Sigmoid colon (tissue), 7 donors: ENCODE measurements at places on chromosomes 2 and 18. TPM values are rescaled to one million over a fixed set of nuclear protein-coding genes. Genes with fewer than 3 reads are reported as not detected.

GRCh38 chr18:68874361-68874760 is 76.5 kb downstream of the CCDC102B start:
- H3K4me1 ChIP-seq = no peaks in the 10 kb centered on the region
- H3K4me3 ChIP-seq = no peak overlapping the region
- DNase-seq = no peak
- H3K27ac ChIP-seq = no peak overlapping the region

DNA sequence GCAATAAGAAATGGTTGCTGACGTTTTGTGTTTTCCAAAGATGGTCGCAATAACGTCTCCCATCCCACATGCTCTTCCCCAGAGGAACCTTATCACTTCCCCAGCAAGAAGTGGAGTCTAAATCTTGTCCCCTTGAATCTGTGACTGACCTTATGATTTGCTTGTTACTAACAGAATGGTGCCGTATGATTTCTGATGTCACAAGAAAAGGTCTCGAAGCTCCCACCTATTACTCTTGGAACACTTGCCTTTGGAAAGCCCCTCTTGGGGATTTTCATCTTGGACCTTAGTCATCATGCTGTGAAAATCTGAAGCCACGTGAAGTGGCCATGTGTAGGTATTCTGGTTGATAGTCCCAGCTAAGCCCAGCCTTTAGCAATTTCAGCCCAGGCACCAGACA is 86.2 kb upstream of the GLS start:
- H3K27me3 ChIP-seq = no peaks in the 10 kb centered on the region
- H3K36me3 ChIP-seq = no peaks in the 10 kb centered on the region
- H3K27ac ChIP-seq = no peak overlapping the region
- H3K4me3 ChIP-seq = no peak overlapping the region

- no peaks in the 10 kb centered on the region for H3K36me3 ChIP-seq
- no peak for DNase-seq
- H3K27ac ChIP-seq = no peak overlapping the region
Observed at GRCh38 chr2:157192445-157193423, 64.8 kb upstream of the GALNT5 start.

GRCh38 chr2:13252615-13253014 is 535.9 kb downstream of the TRIB2 start:
- H3K4me3 ChIP-seq = no peak overlapping the region
- H3K4me1 ChIP-seq = no peaks in the 10 kb centered on the region
- no peak for DNase-seq
- H3K27ac ChIP-seq = no peak overlapping the region
- H3K36me3 ChIP-seq = no peaks in the 10 kb centered on the region

GRCh38 chr2:54330926-54331835 is 75.2 kb upstream of the TSPYL6 start:
- H3K27ac ChIP-seq = peak overlapping the region; percentile 95
- no peaks in the 10 kb centered on the region for H3K36me3 ChIP-seq
- peaks cover 18% of the 10 kb centered on the region for H3K4me1 ChIP-seq
- peak; percentile 66 for DNase-seq

DNA sequence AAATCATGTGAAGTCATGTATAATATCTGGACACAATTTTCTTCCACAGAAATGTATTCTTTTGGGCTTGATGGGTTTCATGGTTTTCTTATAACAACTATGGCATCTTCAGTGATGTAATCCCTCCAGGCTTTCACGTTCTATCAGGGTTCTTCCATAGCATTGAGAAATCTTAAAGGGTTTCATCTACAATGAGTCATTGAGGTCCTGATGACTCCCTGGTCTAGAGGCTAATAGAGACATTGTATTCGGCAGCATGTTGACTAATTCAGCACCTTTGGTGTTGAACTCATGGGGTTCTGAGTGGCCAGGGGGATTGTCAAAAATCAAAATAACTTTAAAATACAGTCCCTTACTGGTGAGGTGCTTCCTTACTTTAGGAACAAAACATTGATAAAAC is 614.0 kb upstream of the CRIM1 start:
- DNase-seq = no peak
- no peak overlapping the region for H3K4me3 ChIP-seq
- H3K36me3 ChIP-seq = no peaks in the 10 kb centered on the region
- H3K4me1 ChIP-seq = no peaks in the 10 kb centered on the region
- H3K27ac ChIP-seq = no peak overlapping the region
- no peaks in the 10 kb centered on the region for H3K27me3 ChIP-seq

- H3K36me3 ChIP-seq = no peaks in the 10 kb centered on the region
- H3K27me3 ChIP-seq = peaks cover 16% of the 10 kb centered on the region
- no peak overlapping the region for H3K4me3 ChIP-seq
- no peak overlapping the region for H3K27ac ChIP-seq
Observed at GRCh38 chr18:78903436-78904178, 76.0 kb upstream of the SALL3 start.

DNA sequence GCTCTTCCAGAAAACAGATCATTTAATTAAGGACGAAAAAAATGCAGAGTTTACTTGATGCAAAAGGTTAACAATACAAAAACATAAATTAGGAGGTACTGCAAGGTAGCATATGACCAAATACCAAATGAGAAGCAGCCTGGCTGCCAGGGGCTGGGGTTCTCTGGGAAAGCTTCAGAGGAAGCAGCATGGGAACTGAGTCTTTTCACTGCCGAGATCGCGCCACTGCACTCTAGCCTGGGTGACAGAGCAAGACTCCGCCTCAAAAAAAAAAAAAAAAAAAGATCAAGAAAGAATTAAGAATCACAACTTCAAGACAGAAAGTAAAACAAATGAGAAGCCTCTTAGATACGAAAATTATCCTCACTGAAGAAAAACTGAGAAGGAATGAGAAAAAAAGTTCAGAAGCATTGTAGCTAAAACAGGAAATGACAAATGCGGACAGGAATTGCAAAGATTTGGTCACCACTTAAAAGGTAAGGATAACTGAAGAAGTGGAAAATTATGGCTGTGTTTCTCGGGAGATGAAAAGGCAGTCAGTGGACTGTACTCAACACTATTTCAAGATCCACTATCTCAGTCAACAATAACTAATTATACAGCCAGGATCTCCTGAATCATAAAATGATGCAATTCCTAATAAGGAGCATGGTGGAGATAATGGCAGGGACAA is 4.3 kb downstream of the SEPTIN10 start:
- no peak for DNase-seq
- no peaks in the 10 kb centered on the region for H3K36me3 ChIP-seq

DNA sequence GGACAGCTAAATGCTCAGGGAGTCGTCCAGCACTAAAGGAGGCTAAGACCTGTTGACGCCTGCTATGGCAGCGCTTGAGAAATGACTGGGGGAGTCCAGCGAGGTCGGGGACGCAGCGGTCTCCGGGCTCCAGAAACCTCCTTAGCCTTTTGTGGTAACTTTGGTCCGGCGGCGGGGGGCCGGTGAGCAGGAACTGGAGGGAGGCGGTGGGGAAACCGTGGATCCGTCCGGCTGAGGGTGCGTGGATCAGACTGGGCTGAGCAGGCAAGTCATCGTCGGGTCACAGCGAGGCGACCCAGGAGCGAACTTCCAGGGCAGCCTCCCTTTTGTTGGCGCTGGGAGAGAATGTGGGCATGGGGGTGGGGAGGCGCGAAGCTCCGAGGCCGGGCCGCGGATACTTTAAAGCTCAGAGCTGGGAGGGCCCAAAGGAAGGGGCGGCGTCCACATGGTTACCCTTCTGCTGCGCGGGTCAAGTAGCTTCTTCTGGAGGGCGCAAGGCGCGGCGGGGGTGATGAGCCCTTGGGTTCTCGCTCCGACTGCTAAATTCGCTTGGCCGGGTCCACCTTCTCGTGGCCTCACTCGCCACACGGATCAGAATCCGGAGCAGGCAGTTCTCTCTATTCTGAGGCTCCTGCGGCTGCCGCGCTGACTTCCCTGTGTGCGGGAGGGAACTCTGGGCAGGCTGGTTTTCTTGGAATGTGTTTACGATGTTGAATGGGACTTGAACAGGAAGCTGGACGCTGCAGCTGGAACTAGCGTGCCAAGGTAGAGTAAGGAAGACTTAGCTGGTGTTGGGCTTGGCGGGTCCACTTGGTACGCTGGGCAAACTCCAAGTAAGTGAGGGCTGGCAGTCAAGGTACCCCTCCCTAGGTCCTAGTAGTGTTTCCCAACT is 920 bp downstream of the GULP1 start:
- H3K27ac ChIP-seq = peak overlapping the region; percentile 96
- no peaks in the 10 kb centered on the region for H3K27me3 ChIP-seq
- peak overlapping the region; percentile 85 for H3K4me3 ChIP-seq
- peak; percentile 90 for DNase-seq

GRCh38 chr2:212392544-212392943 is 146.1 kb downstream of the ERBB4 start:
- no peaks in the 10 kb centered on the region for H3K36me3 ChIP-seq
- no peak overlapping the region for H3K4me3 ChIP-seq
- no peaks in the 10 kb centered on the region for H3K27me3 ChIP-seq
- no peak overlapping the region for H3K27ac ChIP-seq
- no peaks in the 10 kb centered on the region for H3K4me1 ChIP-seq

- peaks cover 23% of the 10 kb centered on the region for H3K4me1 ChIP-seq
- no peak overlapping the region for H3K27ac ChIP-seq
- H3K27me3 ChIP-seq = no peaks in the 10 kb centered on the region
- no peaks in the 10 kb centered on the region for H3K36me3 ChIP-seq
- DNase-seq = no peak
- H3K4me3 ChIP-seq = no peak overlapping the region
Observed at GRCh38 chr2:101520246-101520645, 45.3 kb upstream of the RFX8 start.

DNA sequence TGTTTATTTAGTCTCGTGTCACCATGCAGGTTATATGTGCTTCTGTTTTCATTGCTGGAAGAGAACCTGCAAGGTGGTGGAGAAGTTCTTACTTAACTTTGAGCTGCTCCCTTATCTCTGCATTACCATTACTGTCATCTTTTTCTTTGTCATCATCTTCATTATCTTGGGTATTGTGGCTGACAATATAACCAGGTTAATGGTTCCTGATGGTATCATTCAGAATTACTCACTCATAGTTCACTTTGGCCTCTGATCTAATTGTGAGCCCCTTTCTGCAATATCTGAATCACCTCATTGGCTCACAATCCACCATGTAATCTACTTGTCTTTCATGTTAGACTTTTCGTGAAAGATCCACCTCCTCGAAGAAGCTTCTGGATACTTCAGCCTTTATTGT is 5.0 kb downstream of the CD28 start:
- H3K4me1 ChIP-seq = no peaks in the 10 kb centered on the region
- no peak overlapping the region for H3K4me3 ChIP-seq
- H3K27ac ChIP-seq = no peak overlapping the region
- H3K36me3 ChIP-seq = no peaks in the 10 kb centered on the region

- no peak for DNase-seq
- no peaks in the 10 kb centered on the region for H3K27me3 ChIP-seq
- H3K36me3 ChIP-seq = no peaks in the 10 kb centered on the region
Observed at GRCh38 chr18:50117863-50118262, 77.1 kb downstream of the MYO5B start.

GRCh38 chr2:106631281-106631680 is 144.1 kb downstream of the CD8B2 start:
- no peaks in the 10 kb centered on the region for H3K4me1 ChIP-seq
- no peak for DNase-seq
- H3K27ac ChIP-seq = no peak overlapping the region

DNA sequence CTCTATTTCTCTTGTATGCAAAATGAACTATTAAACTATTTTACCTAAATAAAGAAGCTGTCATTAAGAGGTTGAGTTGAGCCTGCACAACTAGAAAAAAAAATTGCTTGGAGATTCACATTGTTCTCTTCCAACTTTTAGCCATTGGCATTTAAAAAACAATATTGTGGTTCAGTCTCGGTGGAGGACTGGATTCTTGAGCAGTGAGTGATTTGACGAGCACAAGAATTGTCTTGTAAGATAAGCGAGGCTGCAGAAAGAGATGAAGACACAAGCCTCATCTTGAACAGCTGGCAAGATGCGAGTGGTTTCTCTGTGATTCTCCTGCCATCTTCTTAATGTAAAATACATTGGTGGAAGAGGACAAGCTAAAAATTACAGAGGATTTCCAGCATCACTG is 67.0 kb downstream of the GALR1 start:
- no peak for DNase-seq
- no peak overlapping the region for H3K4me3 ChIP-seq
- H3K4me1 ChIP-seq = no peaks in the 10 kb centered on the region
- no peak overlapping the region for H3K27ac ChIP-seq
- no peaks in the 10 kb centered on the region for H3K27me3 ChIP-seq

- H3K27me3 ChIP-seq = no peaks in the 10 kb centered on the region
- no peak overlapping the region for H3K27ac ChIP-seq
- DNase-seq = no peak
- H3K36me3 ChIP-seq = no peaks in the 10 kb centered on the region
- no peak overlapping the region for H3K4me3 ChIP-seq
Observed at GRCh38 chr2:176569574-176569973, 300.3 kb downstream of the MTX2 start.

GRCh38 chr2:8391126-8391525 is 290.7 kb upstream of the ID2 start:
- DNase-seq = no peak
- H3K4me3 ChIP-seq = no peak overlapping the region
- no peaks in the 10 kb centered on the region for H3K36me3 ChIP-seq
- no peak overlapping the region for H3K27ac ChIP-seq

- peaks cover 14% of the 10 kb centered on the region for H3K4me1 ChIP-seq
- no peaks in the 10 kb centered on the region for H3K27me3 ChIP-seq
- no peaks in the 10 kb centered on the region for H3K36me3 ChIP-seq
- H3K27ac ChIP-seq = no peak overlapping the region
Observed at GRCh38 chr2:112255875-112256274, 1.0 kb upstream of the ZC3H8 start.

GRCh38 chr18:48680339-48681250 is 141.8 kb downstream of the CTIF start:
- H3K4me3 ChIP-seq = no peak overlapping the region
- DNase-seq = peak; percentile 76
- no peaks in the 10 kb centered on the region for H3K36me3 ChIP-seq
- H3K27ac ChIP-seq = peak overlapping the region; percentile 55
- peaks cover 53% of the 10 kb centered on the region for H3K4me1 ChIP-seq
- no peaks in the 10 kb centered on the region for H3K27me3 ChIP-seq

DNA sequence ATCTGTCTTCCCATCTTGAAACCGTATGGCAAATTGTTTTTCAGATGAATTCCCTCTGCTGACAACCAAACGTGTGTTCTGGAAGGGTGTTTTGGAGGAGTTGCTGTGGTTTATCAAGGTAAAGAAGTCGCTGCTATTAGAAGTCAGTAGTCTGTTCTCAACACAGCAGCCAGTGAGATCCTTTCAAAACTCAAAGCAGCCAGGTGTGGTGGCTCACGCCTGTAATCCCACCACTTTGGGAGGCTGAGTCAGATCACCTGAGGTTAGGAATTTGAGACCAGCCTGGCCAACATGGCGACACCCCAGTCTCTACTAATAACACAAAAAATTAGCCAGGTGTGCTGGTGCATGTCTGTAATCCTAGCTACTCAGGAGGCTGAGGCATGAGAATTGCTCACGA is 2.1 kb downstream of the TYMS start:
- H3K4me1 ChIP-seq = peaks cover 19% of the 10 kb centered on the region
- peaks cover 49% of the 10 kb centered on the region for H3K27me3 ChIP-seq
- H3K4me3 ChIP-seq = no peak overlapping the region

GRCh38 chr2:218284106-218284811 is 8.0 kb downstream of the TMBIM1 start:
- peak overlapping the region; percentile 91 for H3K27ac ChIP-seq
- peak; percentile 88 for DNase-seq
- peaks cover 82% of the 10 kb centered on the region for H3K4me1 ChIP-seq
- peaks cover 24% of the 10 kb centered on the region for H3K36me3 ChIP-seq
- no peak overlapping the region for H3K4me3 ChIP-seq

- H3K27me3 ChIP-seq = no peaks in the 10 kb centered on the region
- DNase-seq = no peak
- peaks cover 86% of the 10 kb centered on the region for H3K36me3 ChIP-seq
- no peaks in the 10 kb centered on the region for H3K4me1 ChIP-seq
Observed at GRCh38 chr2:241248897-241249296, 60.4 kb downstream of the ANO7 start.

Gene AQP12B
- total RNA-seq = not detected

Gene GCG
- not detected for total RNA-seq

Gene MRO
- total RNA-seq = 2.5 TPM

Gene DDX18
- total RNA-seq = 33.0 TPM

Gene FBLN7
- total RNA-seq = 0.95 TPM

Gene ACMSD
- not detected for total RNA-seq

Gene ACADL
- 3.9 TPM for total RNA-seq

Gene ALPG
- not detected for total RNA-seq
